ENCODE measurements at places on chromosomes 2 and 18.

GRCh38 chr2:200453853-200454534 is 55.9 kb downstream of the KCTD18 start:
- DNase-seq: no peak

DNA sequence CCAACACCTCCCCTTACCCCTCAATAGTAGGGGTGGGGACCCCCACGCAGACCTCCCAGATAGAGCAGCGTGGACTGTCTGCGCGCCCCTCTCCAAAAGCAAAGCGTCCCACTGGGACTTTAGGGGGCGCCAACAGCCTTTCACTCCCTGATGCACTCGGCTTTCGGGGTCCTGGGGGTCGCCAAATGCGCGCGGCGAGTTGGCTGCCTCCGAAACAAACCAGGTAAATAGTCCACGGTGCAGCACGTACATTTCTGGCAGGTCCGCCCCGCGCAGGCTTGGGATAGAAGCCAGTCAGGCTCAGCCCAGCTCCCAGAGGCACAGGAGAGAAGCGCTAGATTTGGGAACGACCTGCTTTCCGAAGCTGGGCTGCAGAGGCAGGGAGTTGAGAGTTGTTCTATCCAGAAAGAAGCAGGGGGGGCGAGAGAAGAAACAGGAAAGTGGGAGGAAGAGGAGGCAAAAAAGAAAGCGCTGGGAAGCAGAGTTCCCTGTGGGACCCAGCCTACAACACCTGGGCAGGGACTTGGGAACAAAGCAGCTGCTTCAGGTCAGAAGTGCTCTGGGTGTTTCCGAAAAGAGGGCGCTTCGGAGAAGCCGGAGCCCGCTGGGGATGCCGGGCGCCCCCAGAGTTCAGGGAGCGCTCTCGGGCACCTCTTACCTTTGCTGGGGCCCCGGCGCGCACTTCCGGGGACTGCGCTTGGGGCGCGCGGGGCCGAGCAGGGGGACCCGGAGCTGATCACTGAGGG is 544 bp downstream of the EVA1A start:
- no peak for DNase-seq

GRCh38 chr18:41886126-41886807 is 68.8 kb upstream of the PIK3C3 start:
- DNase-seq: no peak

- DNase-seq: no peak
Observed at GRCh38 chr18:62438866-62439265, 84.0 kb upstream of the ZCCHC2 start.

GRCh38 chr18:11747731-11748130 is 58.7 kb downstream of the GNAL start:
- DNase-seq: no peak

- DNase-seq: no peak
Observed at GRCh38 chr2:237993701-237994100, 26.9 kb downstream of the UBE2F start.

GRCh38 chr2:207625014-207625907 is at the start of gene METTL21A:
TSS of gene METTL21A (minus strand) at chr2:207625394. CDS start at chr2:207624375, 1,019 bp downstream.
- DNase-seq: peak; percentile 81

DNA sequence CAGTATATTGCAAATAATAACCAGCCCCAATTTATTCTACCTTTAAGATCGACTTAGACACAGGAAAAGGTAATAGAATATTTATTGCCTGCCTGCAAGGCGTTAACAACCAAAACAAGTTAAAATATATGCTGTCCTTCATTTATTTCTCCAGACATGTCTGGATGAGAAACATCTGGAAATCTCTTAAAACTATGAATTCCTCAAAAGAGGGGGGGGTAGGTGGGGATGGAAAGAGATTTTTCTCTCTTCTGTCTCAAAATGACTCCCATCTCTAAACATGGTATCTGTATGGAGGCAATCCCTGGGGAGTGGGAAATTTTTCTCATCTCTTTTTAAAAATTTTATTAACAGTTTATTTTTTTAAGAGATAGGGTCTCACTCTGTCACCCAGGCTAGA is 113.0 kb downstream of the CDH2 start:
- no peak for DNase-seq

- no peak for DNase-seq
Observed at GRCh38 chr2:190863946-190864345, 16.7 kb upstream of the GLS start.

DNA sequence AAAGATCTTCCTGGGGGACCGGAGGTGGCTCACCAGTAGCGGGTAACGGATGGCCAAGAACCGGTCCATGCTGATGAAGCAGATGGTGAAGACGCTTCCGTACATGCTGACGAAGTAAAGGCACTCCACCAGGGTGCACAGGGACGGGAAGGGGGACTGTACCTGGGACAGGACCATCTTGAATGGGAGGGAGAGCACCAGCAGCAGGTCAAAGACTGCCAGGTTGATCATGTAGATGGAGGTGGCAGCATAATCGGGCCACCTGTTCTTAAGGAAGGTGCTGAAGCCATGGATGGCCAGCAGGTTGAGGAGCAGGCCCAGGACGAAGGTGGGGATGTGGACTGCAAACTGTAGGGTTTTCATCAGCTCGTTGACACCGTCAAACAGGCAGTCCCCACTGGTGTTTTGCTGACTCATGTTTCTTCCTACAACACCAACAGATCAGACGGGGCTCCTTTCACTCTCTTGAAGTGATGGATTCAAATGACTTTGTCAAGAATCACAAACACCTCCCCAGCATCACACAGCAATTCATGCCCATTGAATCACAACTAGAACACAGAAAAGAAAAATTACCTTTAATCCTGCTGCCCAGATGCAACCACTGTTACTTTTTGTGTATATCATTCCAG is 14.4 kb downstream of the GPR55 start:
- no peak for DNase-seq

- DNase-seq: no peak
Observed at GRCh38 chr2:176161825-176162626, 4.9 kb downstream of the HOXD3 start.

GRCh38 chr2:218761795-218762194 is 20.2 kb upstream of the CYP27A1 start:
- no peak for DNase-seq
